NCI-H510A treated with DMSO at 0.1 percent for 48 hours (cell line): ENCODE measurements at places on chromosomes 5 and 9.
A peak's percentile ranks its signal among the peaks of the same experiment; 100 is the strongest.

- no peak for DNase-seq
These were observed 9.0 kb upstream of the RFX3 start for GRCh38 chr9:3534614-3535404.

GRCh38 chr9:115884846-115885245 is 268.7 kb upstream of the PAPPA start:
- no peak for DNase-seq

GRCh38 chr5:107486489-107486888 is 184.2 kb downstream of the EFNA5 start:
- DNase-seq = no peak

GRCh38 chr5:104421431-104421830 is 858.8 kb upstream of the NUDT12 start:
- DNase-seq = no peak

DNA sequence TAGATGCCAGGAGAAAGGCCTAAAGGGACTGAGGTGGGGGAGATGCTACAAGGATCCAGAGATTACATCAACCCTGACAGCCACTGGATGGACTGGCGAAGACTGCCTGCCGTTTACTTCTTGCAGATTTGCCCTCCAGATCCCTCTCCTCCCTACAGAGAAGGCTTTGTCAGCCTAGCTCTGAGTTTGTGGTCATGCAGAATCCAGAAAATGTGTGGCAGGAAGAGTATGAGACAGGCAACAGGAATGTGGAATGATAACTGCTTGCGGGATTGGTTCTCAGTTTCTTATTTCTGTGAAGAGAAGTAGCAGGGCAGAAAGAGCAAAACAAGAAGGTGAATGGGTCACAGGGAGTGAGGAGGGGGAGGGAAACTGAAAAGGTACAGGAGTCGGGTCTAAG is 129.6 kb downstream of the TLE1 start:
- DNase-seq = no peak

DNA sequence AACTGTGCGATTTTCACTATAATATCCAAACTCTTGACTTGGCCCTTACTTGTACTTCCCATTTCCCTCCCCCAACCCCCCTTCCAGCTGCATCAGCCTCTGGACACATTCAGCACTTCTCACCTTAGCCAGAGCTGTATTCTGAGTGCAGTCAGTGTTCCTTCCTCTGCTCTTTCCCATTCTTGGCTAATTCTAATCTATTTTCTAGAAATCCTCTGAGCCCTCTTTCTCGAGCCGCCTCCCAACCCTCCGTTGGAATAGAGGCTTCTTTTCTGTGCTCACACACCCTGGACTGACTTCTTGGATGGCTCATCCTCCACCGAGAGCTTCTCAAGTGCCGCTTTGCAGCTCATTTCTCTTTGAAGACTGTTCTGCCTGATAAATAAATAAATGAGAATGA is 188.8 kb downstream of the NTRK2 start:
- DNase-seq = no peak

DNA sequence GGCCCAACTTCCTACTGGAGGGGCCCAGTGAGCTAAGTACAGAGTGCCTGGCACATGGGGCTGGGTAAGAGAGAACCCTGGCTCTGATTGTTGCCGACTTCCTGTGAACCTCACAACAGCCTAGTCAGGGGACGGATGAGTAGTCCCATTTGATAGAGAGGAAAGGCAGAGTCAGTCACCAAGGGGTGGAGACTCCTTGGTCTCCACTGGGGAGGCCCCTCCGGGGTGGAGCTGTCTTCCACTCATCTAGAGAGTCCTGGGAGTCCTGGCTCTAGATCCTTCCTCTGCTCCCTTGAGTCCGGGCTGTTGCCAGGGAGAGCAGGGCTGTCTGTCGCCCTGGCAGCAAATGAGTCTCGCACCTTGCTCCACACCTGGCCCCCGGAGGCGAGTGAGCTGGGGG is 8.0 kb downstream of the GRK6 start:
- DNase-seq = no peak

DNA sequence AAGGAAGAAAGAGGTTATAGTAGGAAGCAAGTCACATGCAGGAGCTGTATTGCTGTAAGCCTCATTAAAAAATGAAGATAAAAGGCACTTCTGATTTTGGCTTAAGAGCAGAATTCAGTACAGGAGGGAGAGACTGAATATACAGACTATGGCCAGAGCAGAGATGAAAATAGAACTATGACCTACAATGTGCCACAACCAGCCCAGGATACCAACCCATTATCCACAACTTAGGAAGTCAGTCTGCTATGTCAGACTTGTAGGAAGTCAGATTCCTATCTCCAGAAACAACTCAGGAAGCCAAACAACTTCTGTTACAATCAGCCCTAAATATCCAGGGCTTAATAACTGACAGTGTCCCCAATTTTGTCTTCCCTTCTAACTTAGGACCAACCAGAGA is 156.2 kb upstream of the ANKH start:
- no peak for DNase-seq

GRCh38 chr5:171544913-171545765 is 125.7 kb downstream of the FGF18 start:
- DNase-seq = no peak

DNA sequence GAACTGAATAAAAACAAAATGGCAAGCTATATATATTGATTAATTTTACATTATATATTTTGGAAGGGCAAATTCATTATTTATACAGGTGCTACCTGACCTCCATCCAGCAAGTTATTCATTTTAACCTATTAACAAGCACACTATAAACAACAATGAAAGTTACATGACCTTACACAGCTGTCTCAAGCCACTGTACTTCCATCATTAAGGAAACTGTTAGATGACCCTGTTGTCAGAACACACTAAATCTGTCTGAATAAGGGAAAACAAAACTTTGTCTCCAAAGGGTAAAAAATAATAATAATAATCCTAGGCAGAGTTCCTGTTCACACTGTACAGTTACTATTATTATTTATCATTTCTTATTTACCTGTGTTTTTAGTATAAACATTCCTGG is 44.0 kb downstream of the NFIB start:
- no peak for DNase-seq

- DNase-seq = no peak
These were observed 4.6 kb downstream of the RAPGEF6 start for GRCh38 chr5:131630208-131630962.

GRCh38 chr9:21481470-21482056 is 550 bp downstream of the IFNE start:
- DNase-seq = no peak

DNA sequence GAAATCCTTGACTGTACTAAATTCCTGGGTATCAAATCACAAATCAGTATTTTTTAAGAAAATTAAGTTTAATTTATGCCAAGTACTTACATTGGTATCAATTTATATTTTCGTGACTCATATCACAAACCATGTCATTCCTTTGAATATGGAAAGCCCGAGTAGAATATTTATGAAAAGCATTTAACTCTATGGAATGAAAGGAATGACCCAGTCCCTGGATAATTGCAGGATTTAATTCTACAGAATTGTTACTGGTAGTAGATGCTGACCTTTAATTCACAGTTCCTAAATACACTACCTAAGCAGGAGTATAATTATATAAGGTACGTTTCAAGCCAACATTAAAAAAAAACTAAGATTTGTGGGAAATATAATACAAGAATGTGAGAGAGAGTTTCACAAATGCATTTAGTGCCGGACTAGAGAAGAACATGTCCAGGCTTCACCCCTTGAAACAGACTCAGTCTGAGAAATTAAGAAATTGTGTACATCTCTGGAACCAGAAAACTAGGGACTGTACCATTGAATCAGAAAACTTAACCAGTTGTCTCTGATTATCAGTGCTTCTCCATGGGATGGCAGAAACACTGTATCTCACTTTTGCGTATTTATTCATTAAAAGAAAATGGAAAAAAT is 28.5 kb upstream of the PLPPR1 start:
- no peak for DNase-seq

- no peak for DNase-seq
These were observed 272.7 kb downstream of the ADAMTSL1 start for GRCh38 chr9:18746631-18747030.

DNA sequence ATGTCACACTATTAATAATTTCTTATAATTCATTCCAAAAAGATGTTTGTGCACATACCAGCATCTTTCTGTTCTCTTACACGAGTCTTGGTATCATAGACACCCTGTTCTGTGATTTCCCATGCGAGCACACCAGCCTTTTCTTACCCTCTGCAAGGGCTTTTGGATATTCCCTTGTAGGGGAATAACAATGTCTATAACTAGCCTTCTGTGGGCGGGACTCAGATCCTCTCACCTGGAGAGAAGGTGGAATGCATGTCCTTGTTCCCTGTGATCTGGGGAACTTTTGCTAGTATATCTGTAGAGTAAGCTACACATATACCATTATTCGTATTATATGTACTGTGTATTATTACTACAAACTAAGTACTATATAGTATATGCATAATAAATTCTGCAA is 44.8 kb downstream of the EHMT1 start:
- peak; percentile 33 for DNase-seq

DNA sequence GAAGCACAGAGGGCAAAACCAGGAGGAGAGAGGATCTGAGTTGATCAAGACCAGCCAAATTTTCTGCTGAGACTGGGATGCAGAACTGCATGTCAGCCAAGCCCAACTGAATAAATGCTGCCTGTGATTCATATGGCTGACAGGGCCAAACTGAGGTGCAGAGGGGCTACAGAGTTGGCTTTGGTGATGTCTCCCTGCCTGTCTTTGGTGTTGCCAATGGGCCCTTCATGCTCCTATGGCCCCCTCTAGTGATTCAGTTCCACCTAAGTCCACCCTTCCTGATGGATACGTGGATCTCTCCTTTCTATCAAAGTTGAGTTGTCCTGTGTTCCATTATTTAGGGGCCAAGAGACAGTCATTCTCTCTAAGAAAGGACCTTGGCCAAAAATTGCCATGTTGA is 163.6 kb upstream of the TLE4 start:
- no peak for DNase-seq

DNA sequence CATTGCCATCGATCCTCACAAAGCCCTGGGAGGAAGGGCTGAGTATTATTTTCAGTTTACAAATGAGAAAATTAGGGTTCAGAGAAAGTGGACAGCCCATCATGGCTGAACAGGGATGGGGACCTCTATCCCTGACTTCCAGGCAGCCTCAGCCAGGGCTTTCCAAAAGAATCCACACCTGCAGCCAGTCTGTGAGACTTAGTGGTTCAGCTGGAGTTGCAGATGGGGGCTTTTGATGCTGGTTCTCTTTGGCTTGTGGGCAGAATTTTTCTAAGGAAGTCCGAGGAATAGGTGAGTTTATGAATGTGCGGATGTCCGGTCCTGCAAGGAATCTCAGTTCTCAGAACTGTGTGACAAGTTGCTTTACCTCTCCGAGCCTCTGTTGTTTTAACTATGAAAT is 138.1 kb downstream of the RGS3 start:
- no peak for DNase-seq

GRCh38 chr5:53397141-53397757 is 83.2 kb upstream of the FST start:
- no peak for DNase-seq

- no peak for DNase-seq
These were observed 100.8 kb upstream of the TLE1 start for GRCh38 chr9:81790166-81790565.

DNA sequence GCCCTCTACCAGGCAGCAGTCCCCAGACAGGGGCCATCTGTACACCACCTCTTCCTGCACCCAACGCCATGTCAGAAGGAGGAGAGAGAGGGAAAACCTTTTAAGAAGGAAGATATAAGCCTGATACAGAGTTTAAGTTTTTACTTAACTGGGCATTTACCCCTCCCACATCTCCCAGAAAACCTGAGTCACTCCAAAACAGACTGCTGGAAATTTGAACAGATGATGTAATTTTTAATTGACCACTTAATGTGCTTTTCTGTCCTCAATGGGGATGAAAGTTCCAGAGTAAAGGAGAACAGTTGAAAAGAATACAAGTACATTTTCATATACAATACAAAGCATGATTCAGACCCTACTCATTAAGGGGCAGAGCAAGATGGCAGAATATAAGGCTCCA is 63.9 kb downstream of the TTC39B start:
- DNase-seq = no peak

DNA sequence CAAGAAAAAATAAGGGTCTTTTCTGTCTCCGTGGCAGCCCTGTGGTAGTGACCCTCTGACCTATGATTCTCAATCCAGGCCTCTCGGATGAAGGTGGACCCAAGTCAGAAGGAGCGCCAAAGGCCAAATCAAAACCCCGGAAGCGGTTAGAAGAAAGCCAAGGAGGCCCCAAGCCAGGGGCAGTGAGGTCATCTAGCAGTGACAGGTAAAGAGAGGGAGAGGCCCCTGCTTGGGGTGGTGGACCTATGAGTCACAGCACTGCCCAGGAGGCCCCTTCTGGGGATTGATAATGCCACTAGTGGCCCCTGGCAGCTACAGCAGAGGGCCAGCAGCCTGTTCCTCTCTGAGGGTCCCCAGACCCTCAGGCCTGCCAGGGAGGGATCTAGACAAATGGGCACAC is 6.4 kb upstream of the SLC2A8 start:
- DNase-seq = no peak

- no peak for DNase-seq
These were observed 79.3 kb upstream of the RASA1 start for GRCh38 chr5:87188391-87188790.

DNA sequence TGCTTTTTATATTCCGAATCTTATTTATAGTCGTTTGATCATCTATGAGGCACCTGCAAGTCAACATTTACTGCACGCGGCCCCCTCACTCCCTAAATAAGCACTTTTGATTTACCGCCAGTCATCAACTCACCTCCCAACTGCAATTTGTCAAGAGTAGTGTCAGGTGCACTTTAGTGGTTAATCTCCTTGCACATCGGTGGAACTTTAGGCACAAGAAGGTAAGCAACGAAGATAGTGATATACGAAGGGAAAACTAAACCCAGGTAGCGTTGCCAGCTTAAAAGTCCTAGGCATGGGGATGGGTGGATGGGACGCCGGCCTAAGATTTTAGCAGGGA is 513 bp upstream of the RNF180 start:
- peak; percentile 8 for DNase-seq

- DNase-seq = no peak
These were observed 237.2 kb downstream of the PARP8 start for GRCh38 chr5:50903651-50904050.

DNA sequence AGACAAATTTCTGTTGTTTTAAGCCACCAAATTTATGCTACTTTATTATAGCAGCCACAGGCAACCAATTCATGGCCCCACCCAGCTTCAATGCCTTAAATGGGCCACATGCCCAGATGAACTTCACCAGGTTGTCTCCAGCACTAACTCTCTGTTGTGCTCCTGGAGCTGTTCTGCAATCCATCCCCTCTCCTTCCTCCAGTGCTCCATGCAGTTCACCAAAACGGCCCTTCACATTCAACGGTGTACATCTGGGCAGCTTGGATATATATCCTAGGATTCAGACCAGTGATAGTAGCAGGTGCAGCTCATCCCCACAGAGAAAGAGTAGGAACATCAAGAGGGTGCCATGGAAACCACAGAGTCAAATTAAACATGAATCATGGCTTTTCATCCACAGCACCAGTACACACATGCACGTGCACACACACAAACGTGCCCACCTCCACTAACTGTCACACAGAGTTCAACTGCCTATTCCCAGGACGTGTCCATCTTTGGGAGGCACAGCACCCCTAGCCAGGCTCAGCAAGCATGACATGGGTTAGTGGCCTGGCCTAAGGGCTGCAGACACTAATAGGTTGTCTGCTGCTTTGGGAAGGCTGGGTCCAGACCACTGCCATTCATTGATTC is 134.5 kb downstream of the MED10 start:
- DNase-seq = no peak
